ENCODE measurements at places on chromosomes 6 and 20.
A peak's percentile ranks its signal among the peaks of the same experiment; 100 is the strongest.

DNA sequence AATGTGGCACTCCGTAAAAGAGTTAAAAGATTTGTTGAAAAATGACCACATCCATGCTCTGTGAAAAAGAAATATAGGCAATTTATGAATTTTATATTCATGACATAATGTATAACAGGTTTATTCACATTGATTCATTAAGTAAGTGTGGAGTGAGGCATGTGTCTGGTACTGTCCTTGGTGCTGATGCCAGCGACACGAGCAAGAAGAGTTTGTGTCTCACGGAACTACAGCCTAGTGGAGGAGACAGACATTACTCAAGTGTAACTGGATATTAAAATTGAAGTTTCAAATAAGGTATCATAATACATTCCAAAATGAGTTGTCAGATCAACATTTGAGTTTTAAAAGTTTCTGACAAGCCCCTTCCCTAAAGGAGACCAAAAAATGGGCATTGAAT, 158.2 kb upstream of the PRND start:
- DNase-seq, result no peak

DNA sequence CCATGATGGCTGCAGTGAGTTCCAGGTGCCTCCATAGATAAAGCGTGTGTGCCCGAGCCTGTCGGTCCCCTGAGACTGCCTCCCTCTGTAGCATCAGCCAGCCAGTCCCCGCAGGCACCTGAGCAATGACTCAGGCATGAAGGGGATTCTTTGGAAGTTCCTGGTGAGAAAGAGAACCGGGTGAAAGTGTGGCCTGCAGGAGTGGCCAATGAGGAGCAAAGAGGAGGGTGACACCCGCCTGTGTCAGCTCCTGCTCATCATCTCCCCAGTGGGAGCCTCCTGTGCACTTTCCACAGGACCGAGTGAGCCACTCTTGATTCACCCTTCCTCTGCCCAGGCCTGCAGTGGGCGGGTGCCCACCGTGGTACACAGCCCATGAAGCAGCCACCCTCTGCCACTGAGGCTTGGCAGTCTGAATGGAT, 71.2 kb upstream of the PTPN1 start:
- no peak for DNase-seq

- no peak for DNase-seq
Measured at GRCh38 chr6:131910219-131910589, 41.0 kb downstream of the CCN2 start.

DNA sequence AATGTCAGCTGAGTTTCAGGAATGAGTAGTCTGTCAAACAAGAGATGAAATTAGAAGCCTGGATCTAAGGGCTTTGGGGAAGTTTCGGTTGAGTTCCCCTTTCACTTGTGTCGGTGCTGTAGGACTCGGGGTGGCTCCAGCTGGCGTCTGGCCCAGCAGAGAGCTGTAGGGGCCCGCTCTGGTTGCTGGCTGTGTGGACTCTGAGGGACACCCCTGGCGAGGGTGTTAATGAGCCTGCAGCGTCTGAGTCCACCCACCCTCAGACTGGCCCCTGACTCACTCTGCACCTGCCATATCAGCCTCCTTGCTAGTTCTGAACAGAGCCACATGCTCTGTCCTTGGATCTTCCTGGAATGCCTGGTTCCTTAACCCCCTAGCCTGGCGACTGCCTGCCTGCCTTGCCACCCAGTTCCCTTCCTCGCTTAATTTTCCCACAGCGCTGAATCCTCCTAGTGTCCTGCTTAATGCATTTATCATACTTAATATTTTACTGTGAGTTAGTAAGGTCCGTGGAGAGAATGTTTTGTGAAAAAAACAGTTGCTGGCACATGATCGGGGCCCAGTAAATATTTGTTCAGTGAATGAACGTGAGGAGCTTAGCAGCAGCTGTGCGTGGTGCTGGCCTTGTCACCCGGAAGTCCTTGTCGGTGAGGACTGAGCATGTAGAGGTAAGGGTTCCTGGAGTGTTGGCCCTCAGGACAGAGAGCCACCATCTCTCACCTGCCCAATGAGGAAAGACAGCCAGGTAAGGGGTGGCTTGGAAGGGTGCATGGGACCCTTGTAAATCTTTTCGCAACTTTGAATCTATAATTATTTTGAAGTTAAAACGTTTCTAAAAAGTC, 1.6 kb downstream of the DNAJC5 start:
- peak; percentile 59 for DNase-seq

DNA sequence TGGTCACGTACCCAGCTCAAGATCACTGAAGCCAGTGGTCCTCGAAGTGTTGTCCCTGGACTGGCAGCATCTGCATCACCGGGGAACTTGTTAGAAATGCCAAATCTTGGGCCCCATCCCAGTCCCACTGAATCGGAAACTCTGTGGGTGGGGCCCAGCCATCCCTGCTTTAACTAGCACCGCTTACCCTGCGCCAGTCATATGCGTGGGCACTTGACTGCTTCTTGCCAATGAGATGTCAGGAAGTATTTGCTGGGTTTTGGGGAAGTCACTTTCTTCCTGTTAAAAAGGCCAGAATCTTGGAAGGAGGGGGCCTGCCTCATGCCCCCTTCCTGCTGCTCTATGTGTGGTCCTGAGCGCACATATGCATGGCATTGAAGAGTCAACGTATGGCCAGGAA, 11.7 kb upstream of the SULF2 start:
- no peak for DNase-seq

DNA sequence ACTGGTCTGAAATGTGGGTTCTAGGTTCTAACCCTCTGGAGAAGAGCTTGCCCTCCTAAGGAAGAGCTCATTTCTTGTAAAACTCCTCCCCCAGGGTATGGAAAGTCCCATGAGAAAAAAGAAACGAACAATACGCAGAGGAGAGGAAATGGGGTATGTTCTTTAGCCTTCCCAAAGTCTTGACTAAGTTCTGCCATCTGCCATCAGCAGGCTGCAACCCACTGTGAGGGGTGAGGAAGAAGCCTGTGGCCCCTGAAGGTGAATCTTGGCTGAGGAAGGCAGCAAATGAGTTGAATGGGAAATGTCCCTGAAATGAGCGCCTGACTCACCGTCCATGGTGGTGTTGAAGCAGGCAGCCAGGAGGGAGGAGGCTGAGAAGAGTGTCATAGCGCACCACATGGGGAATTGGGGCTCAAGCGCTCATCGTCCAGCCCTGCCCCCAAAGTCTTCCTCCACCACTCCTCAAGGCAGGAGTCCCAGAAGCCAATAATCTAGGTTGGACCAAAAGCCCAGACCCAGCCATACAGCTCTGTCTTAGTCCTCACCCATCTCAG, 10.4 kb upstream of the MATN4 start:
- DNase-seq, result no peak

- peak; percentile 64 for DNase-seq
Measured at GRCh38 chr6:4210629-4211419, 75.4 kb upstream of the ECI2 start.

Measured in OCI-LY7 (cell line).